Common myeloid progenitor, CD34-positive (primary cell): ENCODE measurements at places on chromosomes 6 and 20.

DNA sequence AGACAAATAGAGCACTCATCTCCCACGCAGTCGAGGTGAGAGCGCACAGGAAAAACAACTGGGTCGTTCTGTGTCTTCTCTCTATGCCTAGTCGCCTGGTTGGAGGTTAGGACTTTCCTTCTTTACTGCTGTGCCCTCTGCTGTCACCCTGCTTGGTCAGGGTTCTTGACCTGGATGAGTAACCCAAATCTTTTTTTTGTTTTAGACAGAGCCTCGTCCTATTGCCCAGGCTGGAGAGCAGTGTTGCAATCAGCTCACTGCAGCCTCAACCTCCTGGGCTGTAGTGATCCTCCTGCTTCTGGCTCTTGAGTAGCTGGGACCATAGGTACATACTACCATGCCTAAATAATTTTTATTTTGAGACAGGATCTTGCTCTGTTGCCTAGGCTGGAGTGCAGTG is 24.5 kb downstream of the PRPF6 start:
- DNase-seq = no peak

DNA sequence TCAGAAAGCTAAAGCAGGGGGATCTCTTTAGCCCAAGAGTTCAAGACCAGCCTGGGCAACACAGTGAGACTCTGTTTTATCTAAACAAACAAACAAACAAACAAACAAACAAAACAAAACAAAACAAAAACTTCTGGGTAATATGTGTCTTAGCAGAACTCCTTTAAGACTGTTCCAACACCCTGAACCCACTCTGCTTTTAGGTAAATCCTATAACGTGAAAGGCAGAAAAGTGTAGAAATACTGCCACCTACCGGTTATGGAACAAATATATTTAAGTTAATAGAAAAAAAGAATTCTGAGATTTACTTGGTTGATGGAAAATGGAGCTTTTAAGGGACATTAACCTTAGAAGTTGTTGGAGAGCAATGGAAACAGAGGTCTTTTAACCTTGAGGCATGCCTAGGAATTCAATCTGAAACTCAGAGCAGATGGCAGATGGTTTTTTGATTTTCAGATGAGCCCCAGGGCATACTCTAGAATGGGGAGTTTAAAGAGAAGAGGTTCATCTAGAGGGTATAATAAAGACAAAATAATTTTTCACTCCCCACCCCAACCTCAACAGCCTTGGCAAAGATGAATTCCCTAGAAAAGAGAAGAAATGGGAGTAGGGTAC is 38.5 kb downstream of the SOD2 start:
- DNase-seq = peak; percentile 60

GRCh38 chr6:148440877-148441453 is 98.3 kb downstream of the SASH1 start:
- no peak for DNase-seq

GRCh38 chr6:1596088-1596852 is 13.4 kb upstream of the FOXC1 start:
- DNase-seq = peak; percentile 74
